ENCODE measurements at places on chromosomes 1 and 21.

- no peak for DNase-seq
These were observed 22.9 kb upstream of the SLC19A2 start for GRCh38 chr1:169508432-169509338.

DNA sequence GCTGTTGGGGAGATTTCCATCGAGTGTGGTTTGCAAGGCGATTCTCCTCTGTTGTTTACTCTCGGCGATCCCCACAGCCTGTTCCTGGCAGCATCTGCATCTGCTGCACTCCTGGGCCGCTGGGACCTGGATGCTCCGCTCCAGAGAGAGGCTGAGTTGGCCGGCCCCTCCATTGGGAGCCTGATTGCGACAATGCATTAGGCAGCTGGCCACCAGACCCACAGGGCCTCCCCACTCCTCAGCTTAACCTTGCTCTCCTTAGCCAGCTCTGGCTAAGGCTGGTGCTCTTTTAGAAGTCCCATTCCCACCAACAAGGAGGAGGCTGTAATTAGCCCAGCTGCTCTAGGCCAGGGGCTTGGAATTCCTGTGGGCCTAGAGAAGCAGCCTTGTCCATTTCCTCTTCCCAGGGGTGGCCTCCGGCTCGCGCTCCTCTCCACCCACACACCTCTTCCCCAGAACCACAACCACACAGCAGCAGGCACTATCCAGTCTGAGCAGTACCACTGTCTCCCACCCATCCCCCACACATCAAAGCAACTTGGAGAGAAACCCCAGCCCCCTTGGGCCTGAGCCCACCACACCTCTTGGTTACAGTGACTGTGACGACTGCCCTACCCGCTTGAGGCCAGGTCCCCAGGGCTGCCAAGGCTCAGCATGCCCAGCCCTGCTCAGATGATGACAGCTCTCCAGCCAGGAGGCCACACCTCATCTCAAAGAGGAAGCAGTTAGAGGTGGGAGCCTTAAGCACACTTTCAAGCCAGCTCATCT is 193.8 kb upstream of the EDN2 start:
- DNase-seq, result no peak

DNA sequence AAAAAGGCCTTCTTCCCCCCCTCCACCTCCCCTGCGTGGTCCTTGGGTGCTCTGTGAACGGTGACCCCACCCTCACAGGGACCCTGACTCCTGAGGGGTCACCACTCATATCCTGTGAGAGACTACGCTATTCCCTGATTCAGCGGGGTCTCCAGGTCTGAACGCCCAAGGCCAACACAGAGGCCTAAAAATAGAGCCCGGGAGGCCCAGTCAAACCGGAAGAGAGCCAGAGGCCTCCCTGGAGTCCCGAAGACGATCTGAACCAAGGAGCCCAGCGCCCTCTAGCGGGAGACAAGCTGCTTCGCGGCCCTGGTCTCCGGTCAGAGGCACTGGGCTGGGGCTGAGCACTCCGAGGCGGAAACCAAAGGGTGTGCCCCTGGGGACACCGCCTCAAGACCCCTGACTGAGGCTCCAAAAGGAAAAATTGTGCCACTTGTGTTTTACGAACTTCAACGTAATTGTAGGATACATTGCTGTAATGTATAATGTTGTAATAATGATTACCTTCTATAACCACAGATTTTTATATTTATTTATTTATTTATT is 42.4 kb upstream of the PSEN2 start:
- peak; percentile 90 for DNase-seq

DNA sequence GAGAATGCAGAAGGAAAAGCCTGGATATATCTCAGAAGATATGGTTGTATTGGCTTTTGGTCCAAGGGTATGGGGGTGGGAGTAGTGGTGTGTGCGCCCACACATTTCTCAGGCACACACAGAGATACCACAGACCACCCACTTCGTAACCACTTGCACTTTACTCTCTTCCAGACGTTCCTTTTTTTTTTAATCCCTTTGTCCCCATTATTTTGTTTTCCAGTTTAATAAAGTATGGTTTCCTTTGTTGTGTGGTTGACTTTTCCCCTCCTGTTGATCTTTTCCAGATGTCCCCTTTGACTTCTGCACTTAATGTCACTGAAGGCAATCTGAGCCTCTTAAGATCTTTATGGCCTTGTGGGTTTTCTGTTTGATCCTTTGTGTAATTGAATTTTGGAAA is 10.5 kb upstream of the TARS2 start:
- DNase-seq, result no peak

DNA sequence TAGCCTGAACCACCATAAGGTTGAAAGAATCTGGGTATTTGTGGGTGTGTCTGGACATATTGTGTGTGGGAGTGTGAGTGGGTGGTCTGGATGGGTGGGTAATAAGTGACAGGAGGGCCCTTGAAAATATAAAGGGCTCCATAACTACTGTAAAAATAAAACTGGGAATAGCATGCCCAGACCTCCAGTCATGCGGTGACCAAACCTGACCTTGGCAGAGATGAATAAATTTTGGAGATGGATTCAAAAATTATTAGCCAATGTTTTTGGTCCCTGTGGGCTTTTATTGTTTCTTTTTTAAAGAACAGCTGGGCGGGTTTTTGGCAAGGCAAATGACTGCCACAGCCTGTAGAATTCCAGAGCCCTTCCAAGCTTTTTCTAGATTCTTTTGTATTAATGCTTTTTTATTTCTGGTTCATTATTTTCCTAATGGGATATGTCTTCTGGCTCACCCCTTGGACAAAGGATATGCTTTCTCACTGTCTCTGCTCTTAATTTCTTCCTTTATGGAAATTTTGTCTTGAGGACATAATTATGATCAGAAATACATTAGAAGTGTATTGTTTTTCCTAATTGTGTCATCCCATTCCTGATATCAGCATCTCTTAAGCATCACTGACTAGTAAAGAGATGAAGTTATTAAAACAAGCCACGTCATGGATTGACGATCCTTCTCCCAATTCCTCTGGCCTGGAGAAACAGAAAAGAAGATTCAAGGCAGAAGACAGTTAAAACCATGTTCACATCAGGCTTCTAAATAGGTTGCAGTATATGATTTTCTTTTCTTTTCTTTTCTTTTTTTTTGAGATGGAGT is 69.5 kb downstream of the NTMT2 start:
- DNase-seq, result no peak

DNA sequence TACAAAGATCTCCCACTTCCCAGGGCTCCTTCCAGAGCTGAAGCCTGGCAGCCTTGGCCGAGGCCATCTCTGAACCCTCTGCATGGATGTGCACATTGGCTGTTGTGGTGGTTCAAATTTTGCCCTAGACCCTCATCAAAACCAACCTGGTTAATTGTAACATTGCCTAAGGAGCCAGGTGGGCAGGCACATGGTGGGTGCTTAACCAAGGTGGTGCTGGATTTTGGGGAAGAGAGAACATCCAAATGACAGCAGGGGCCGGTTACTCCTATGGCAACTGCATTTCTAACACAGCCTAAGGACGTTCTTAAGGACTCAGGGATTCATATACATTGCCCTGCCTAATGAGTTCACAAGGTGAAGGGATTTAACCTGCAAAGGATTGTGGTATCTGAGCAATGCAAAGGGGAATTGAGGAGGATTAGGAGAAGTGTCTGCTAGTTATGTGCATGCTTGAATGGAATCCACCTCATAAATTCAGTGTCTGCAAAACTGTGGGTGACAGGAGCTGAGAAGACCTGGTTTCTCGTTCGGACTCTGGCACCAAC is 10.3 kb downstream of the RUNX1 start:
- no peak for DNase-seq

DNA sequence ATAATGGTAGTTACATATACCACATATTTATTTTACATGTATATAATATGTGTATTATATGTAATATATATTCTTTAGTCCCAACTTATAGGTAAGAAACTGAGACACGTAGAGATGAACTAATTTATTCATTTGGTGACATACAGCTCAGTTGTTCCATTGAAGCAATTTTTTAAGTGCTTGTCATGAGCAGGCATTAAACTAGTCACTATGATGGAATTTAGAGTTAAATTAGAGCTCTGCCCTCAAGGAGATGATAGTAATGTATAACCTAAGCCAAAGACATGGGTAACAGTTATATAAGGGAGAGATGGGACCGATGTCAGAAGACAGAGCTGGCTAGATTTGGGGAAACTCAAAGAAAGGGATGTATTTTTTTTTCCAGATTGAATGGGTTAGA is 83.0 kb downstream of the ST6GALNAC5 start:
- no peak for DNase-seq

DNA sequence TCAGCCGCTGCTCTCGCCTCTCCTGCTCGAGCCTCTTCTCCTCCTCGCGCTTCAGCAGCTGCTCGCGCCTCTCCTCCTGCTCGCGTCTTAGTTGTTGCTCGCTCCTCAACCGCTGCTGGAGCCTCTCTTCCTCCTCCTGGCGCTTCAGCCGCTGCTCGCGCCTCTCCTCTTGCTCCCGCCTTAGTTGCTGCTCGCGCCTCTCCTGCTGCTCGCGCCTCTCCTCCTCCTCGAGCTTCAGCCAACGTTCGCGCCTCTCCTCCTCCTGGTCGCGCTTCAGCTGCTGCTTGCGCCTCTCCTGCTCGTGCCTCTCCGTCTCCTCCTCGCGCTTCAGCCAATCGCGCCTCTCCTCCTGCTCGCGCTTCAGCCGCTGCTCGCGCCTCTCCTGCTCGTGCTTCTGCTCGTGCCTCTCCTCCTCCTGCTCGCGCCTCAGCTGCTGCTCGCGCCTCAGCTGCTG is 3.7 kb downstream of the TCHH start:
- DNase-seq, result no peak

GRCh38 chr1:29255134-29255666 is 18.9 kb downstream of the PTPRU start:
- DNase-seq, result no peak

- no peak for DNase-seq
These were observed 60.6 kb upstream of the AKT3 start for GRCh38 chr1:243910607-243911006.

- no peak for DNase-seq
These were observed 27.1 kb downstream of the CRNN start for GRCh38 chr1:152386940-152387339.

- no peak for DNase-seq
These were observed 63.1 kb downstream of the KIF21B start for GRCh38 chr1:200960236-200960947.

- no peak for DNase-seq
These were observed 9.0 kb upstream of the PTGFRN start for GRCh38 chr1:116900471-116901365.

GRCh38 chr21:40902993-40903392 is 56.0 kb upstream of the DSCAM start:
- DNase-seq, result no peak

DNA sequence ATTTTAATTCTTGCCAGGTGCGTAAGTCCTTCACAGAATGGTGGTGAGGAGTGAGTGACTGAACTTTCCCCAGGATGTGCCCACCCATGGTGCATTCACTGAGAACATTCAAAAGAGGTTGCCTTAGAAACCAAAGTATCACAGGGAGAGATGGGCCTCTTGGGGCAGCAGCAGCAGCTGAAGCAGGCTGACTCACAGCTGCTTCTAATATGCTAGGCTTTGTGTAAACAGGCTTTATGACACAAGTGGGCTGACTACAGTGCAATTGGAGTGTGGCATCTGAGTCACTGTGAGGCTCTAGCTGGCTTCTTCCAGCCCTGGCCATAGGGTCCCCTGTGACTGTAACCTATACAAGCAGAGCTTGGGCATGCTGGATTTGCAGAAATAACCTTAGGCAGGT is 12.6 kb downstream of the PIGP start:
- no peak for DNase-seq

DNA sequence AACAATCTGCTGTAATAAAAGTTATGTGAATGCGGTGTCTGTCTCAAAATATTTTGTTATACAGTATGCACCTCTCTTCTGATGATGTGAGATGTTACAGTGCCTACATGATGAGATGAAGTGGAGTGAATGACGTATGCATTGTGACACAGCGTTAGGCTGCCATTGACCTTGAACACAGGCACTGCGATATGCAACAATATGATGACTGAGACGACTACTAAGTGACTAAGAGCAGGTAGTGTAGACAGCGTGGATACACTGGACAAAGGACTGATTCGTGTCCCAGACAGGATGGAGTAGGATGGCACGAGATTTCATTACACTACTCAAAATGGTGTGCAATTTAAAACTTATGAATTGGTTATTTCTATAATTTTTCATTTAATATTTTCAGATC is 8.4 kb downstream of the SGIP1 start:
- DNase-seq, result no peak

- no peak for DNase-seq
These were observed 612.2 kb downstream of the SMYD3 start for GRCh38 chr1:245894843-245895242.

GRCh38 chr1:177799746-177800145 is 170.1 kb downstream of the SEC16B start:
- DNase-seq, result no peak

DNA sequence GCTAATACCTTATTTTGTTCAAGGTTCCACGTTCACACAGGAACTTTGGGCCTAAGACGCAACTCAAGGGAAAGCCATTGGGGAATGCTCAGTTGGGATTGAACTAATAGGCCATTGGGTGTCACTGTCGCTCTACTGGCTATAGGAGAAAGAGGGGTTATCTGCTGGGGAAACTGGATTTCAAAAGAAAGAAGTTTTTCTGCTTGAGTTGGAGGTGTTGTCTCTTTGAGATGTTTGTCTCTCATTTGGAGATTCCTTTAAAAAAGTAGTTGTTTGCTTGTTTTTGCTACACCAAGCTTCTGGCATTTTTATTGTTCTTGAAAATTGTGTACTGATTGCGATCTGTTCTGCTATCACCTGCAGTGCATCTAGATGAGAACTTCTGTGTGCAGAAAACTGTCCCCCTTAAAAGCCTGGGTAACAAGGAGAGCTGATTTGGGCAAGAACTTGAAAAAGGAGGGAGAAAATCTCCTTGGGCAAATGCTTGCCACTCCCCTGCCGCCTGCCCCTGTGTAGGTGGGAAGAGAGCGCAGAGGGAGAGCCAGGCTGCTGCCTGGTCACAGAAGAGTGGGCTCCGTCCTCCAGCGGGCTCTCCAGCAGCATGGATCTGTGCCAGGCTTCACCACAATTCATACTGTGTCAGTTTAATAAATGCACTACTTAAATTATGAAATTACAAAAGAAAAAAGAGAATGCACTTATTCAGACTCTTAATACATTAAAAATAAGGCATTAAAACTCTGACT is 39.9 kb downstream of the PEX14 start:
- DNase-seq, result no peak

DNA sequence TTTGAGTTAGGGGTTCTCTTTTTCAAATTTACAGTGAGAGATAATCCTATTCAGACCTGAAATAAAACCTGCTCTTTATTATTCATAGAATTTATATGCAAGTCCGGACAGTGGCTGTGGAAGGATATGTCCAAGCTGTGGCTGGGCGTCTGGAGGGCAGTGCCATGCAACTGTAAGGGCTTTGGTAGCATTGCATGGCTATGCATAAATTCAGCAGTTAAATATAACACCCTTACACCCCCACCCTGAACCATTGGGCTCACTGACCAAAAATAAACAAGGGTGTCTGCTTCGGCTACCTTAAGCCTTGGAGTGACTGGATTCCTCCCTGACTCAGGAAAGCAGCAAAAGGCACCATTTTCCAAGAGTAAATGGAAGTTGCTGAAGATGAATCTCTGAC is 5.4 kb downstream of the CHTOP start:
- DNase-seq, result no peak

Measured in stimulated activated CD8-positive, alpha-beta memory T cell treated with anti-CD3 and anti-CD28 coated beads, Interleukin-15, amount 100 ng/mL, for 48 hours (primary cell).